Right lung (tissue), 10 donors: ENCODE measurements at places on chromosomes 6 and 20. TPM values are rescaled to one million over a fixed set of nuclear protein-coding genes. Genes with fewer than 3 reads are reported as not detected.

The PSMF1 gene
- polyA plus RNA-seq, result 123 TPM

The GRM1 gene
- 0.05 TPM for polyA plus RNA-seq

The TAAR9 gene
- not detected for polyA plus RNA-seq

GRCh38 chr20:59101961-59102360 is 59.4 kb upstream of the PRELID3B start:
- DNase-seq, result no peak

DNA sequence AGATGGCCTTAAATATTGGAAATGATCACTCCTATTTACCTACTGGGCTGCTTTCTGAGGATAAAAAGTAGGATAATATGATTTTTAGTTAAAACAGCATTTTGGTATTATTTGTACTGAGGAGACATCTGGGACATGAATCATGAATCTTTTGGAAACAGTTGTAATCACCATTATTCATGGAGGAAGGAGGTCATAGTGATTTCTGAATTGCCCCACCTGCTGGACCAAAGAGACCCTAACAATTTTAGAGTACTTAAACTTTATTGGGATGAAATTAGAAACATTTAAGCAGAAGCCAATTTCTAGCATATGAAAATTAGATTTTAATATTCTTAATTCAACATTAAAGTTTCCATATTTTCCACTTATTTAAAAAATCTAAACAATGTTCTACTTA is 108.4 kb upstream of the SIM1 start:
- DNase-seq, result no peak
